ENCODE measurements at places on chromosomes 7 and 10. TPM values are rescaled to one million over a fixed set of nuclear protein-coding genes. Genes with fewer than 3 reads are reported as not detected.

DNA sequence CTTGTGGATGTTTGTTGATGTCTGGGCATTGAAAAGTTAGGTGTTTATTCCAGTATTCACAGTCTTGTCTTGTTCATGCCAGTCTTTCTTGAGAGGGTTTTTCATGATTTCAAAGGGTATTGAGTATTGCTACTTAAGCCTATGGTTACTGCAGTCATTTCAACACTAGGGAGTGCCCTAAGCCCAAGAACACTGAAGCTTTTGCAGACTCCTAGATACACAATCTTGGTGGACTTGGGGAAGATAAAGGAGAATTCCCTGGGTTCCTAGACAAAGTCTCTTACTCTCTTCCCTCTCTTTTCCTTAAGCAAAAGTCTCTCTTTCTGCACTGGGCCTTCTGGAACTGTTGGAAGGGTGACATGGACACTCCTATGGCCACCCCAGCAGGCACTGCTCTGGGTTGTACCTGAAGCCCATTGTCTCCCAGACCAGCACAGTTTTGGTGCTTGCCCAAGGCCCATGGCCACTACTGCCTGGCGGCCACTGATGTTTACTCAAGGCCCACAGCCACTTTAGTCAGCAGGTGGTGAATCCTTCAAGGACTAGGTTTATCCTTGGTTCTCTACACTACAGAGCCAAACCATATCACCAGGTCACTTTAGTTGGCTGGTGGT is 24.9 kb downstream of the SAMD9 start:
- DNase-seq, result no peak

- DNase-seq, result peak; percentile 72
Observed at GRCh38 chr7:47945261-47946015, 2.8 kb downstream of the PKD1L1 start.

GRCh38 chr10:66505003-66505657 is 420.7 kb upstream of the LRRTM3 start:
- no peak for DNase-seq

DNA sequence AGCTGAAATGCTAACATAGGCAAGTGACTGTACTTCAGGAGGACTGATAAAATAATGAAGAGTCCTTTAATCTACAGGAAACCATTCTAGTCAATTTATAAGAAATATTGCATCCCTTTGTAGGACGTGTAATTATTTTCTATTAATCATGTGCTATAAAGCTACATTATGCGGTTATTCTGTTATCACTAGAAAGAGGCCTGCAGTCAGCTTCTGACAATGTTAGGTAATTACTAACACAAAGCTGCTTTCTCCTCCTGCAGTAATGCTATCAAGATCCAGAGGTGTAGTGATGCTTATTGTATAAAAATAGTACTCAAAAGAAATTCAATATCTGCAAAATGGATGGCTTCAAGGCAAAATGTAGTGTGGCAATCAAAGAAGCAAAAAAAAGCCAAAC is 191.1 kb downstream of the SKAP2 start:
- no peak for DNase-seq

The GPRIN2 gene
- polyA plus RNA-seq, result not detected

The DBF4 gene
- 7.9 TPM for polyA plus RNA-seq
